ENCODE measurements at places on chromosomes 5 and 9.

DNA sequence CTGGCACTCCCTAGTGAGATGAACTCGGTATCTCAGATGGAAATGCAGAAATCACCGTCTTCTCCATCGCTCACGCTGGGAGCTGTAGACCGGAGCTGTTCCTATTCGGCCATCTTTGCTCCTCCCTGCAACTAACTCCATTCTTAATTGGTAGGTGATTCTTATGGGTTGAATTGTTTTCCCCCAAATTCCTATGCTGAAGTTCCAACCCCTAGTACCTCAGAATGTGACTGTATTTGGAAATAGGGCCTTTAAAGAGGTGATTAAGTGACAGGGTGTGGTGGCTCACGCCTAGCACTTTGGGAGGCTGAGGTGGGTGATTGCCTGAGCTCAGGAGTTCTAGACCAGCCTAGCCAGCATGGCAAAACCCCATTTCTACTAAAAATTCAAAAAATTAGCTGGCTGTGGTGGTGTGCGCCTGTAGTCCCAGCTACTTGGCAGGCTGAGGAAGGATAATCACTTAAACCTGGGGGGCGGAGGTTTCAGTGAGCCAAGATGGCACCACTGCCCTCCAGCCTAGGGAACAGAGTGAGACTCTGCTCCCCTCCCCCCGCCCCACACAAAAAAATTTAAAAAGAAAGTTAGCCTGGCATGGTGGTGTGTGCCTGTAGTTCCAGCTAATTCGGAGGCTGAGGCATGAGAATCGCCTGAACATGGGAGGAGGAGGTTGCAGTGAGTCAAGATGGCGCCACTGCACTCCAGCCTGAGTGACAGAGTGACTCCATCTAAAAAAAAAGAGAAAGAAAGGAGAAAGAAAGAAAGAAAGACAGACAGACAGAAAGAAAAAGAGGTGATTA is 25.2 kb upstream of the FOCAD start:
- no peak for DNase-seq

DNA sequence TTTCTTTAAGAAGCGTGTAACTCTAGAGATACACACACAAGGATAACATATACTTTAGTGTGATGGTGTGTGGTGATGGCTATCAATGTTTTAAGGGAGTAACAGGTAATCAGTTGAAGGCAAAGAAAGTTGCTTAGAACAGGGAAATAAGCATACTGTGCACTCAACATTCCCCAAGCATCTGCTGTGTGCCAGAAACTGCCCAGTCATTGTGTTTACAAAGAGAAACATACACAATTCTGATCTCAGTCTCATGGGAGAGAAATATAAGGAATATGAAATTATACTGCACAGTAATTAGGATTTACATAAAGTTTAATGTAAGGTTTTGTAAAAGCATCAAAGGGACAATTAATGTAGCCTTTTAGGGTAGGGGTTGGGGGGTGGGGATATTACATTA is 224.1 kb upstream of the TYRP1 start:
- no peak for DNase-seq

- DNase-seq: no peak
Measured at GRCh38 chr5:119458911-119459632, 6.8 kb downstream of the HSD17B4 start.

- no peak for DNase-seq
Measured at GRCh38 chr5:148623741-148624140, 30.6 kb downstream of the HTR4 start.

DNA sequence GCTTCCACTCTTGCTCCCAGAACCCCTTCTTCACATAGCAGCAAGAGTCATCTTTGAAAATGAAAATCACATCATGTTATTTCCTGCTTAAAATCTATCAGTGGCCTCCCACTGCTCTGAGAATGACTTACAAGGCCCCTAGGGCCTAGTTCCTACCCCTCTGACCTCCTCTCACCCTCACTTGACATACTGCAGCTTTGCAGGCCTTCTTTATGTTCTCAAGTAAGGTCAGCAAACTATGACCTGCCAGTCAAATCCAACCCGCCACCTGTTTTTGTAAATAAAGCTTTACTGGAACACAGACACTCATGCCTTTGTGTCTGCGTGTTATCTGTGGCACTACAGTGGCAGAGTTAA is 185.7 kb downstream of the NR3C1 start:
- DNase-seq: no peak

- no peak for DNase-seq
Measured at GRCh38 chr5:72121780-72122445, 14.6 kb downstream of the MAP1B start.

DNA sequence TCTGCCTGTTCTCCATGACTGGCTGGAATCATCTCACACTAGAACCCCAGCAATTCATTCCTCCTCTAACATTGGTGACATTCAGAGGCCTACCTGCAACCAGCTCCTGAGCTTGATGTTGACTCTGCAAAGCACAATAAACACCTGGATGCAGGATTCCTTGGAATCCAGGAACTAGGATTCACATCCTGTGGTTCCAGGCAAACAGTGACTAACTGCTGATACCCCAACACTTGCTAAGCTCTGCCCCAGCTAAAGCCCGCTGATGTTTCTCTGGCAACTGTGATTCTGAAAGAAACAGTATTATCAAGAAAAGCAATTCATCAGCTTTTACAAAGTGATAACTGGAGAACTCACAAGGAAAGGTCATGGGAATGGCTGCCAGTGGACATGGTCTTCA is 29.2 kb downstream of the SUSD1 start:
- no peak for DNase-seq

GRCh38 chr5:56077796-56078233 is 83.1 kb upstream of the IL6ST start:
- no peak for DNase-seq

- DNase-seq: no peak
Measured at GRCh38 chr9:26612211-26612610, 280.4 kb downstream of the CAAP1 start.
